CD4-positive, alpha-beta T cell treated with Interleukin-17A for 4 hours (primary cell): ENCODE measurements at places on chromosomes 13 and 19.

- DNase-seq = no peak
These were observed 634 bp upstream of the DIAPH3 start for GRCh38 chr13:60164234-60164889.

DNA sequence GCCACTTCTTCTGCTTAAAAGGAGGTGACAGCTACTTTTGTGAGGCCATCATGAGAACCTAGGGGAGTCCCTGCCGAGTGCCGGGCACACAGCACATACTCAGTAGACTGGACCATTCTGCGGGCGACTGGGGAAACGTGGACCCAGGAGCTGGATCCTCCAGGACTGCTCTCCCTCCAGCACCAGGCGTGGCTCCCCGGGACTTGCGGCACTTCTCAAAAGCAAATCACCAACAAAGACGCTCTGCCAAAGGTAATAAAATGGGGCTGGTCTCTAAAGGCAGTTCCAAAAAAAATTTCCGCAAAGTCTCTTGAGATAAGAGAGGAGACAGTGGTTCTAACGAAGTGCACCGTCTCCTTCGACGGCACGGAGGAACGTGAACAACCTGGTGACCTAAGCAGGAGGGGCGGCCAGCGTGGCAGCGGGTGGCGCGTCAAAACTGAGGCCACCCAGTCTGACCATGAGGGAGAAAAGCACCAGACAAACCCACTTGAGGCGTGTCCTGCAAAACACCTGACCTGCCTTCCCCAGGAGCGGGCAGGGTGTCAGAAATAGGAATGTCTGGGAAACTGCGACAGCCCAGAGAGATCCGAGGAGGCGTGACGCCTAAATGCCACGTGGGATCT lies 1.4 kb upstream of the TMPRSS9 start:
- no peak for DNase-seq

- no peak for DNase-seq
These were observed 3.6 kb downstream of the FCHO1 start for GRCh38 chr19:17754634-17755442.

- no peak for DNase-seq
These were observed 3.2 kb downstream of the EHD2 start for GRCh38 chr19:47716270-47716937.

- DNase-seq = no peak
These were observed 204.9 kb upstream of the MIR17HG start for GRCh38 chr13:91142572-91142971.
